ENCODE measurements at places on chromosomes 7 and 10.
A peak's percentile ranks its signal among the peaks of the same experiment; 100 is the strongest.

DNA sequence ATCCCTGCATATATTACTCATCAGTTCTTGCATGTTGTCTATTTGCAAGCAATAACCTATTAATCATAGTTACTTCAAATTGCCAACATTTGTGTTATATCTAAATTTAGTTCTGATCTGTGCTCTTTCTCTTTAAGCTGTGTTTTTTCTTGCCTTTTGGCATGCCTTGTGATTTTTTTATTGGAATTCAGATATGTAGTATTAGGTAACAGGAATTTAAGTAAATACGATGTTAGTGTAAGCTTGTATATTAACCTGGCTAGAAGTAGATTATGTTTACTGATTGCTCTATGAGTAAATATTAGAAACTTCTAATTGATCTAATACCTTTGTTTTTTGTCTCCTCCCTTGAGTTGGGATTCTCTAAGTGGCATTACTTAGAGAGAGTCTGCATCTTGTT lies 718.9 kb upstream of the POT1 start:
- no peak overlapping the region for H3K4me3 ChIP-seq
- H3K27ac ChIP-seq, result no peak overlapping the region
- DNase-seq, result no peak
- no peaks in the 10 kb centered on the region for H3K4me1 ChIP-seq

GRCh38 chr10:52956861-52957260 lies 184.3 kb upstream of the MBL2 start:
- no peaks in the 10 kb centered on the region for H3K4me1 ChIP-seq
- no peak overlapping the region for H3K27ac ChIP-seq
- no peak overlapping the region for H3K4me3 ChIP-seq
- no peaks in the 10 kb centered on the region for H3K27me3 ChIP-seq
- no peaks in the 10 kb centered on the region for H3K36me3 ChIP-seq

DNA sequence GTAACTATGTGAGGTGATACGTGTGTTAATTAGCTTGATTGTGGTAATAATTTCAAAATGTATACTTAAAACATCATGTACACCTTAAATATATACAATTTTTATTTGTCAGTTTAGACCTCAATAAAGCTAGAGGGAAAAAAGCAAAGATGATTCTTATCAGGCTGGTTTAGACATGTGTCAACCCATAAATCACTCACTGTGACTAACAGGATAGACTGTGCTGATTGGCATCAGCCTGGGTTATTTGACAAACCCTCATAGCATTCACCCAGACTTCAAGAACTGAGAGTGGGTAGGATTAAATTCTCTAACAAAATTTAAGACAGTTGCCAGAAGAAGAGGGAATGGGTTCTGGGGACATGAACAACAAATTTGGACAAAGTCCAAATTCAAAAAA lies 73.8 kb upstream of the TMEM140 start:
- no peaks in the 10 kb centered on the region for H3K36me3 ChIP-seq
- no peak overlapping the region for H3K27ac ChIP-seq
- DNase-seq, result no peak
- no peaks in the 10 kb centered on the region for H3K27me3 ChIP-seq
- no peak overlapping the region for H3K4me3 ChIP-seq

GRCh38 chr7:130941322-130942210 lies 207.6 kb upstream of the KLF14 start:
- H3K27me3 ChIP-seq, result no peaks in the 10 kb centered on the region
- DNase-seq, result peak; percentile 94
- no peaks in the 10 kb centered on the region for H3K36me3 ChIP-seq
